ENCODE measurements at places on chromosomes 5 and 9.
A peak's percentile ranks its signal among the peaks of the same experiment; 100 is the strongest.

DNA sequence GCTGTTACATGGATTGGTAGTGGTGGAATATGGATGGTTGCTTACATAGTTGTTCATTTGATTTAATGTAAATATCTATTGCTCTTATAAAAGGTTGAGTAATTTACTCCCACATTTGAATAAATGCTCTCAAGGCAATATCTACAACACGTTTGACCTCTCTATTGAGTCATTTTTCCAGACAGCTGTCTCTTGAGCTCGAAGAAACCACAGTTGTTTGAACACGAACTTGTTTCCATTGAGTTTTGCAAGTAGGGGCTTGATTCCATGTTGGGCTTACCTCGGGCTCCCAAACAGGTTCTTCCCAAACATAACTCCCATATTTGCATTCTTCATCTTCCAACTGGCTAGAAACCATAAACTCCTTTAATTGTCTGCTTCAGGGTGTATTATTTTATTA is 115.0 kb upstream of the HMHB1 start:
- no peak for DNase-seq

GRCh38 chr5:71884926-71885325 is 165.9 kb downstream of the CARTPT start:
- DNase-seq, result no peak

GRCh38 chr5:133977858-133978257 is 9.4 kb upstream of the C5orf15 start:
- DNase-seq, result no peak

GRCh38 chr9:131320031-131320685 is 30.6 kb downstream of the PLPP7 start:
- DNase-seq, result no peak

DNA sequence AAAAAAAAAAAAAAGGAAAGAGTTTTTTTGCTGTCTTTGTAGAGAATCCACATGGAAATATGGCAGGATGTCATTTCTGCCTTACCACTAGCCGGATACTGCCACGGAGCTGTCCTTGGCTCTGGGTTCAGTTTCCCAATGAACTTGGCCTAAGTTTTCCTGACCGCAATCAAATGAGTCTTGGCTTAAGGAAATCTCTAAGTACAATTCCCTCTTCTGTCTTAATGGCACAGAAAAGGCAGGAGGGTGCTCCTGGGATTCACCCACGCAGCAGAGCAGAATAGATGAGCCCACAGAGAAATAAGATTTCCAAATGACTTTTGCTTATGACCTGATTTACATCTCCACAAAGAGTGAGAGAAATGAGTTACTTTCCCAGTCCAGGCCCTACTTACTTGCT is 284.0 kb upstream of the VLDLR start:
- DNase-seq, result no peak

- DNase-seq, result peak; percentile 46
These were observed 37.4 kb downstream of the CPEB4 start for GRCh38 chr5:173925449-173926071.

DNA sequence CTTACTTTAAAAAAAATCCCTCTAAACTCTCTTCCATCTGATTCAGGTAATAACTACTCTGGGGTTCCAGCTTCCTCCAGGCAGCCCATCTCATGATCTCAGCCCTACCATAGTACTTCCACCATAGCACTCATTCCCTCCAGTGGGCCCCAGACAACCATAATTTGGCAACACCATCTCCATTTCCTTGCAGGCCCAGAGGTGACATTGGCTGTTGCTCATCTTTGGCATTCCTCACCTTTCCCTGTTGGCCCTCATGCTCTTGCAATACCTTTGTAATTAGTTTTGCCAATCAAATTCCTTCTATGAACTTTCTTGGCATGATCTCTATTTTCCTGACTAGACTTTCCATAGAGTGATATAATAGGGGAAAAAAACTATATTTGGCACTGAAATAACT is 60.1 kb downstream of the TAF11L14 start:
- DNase-seq, result no peak

DNA sequence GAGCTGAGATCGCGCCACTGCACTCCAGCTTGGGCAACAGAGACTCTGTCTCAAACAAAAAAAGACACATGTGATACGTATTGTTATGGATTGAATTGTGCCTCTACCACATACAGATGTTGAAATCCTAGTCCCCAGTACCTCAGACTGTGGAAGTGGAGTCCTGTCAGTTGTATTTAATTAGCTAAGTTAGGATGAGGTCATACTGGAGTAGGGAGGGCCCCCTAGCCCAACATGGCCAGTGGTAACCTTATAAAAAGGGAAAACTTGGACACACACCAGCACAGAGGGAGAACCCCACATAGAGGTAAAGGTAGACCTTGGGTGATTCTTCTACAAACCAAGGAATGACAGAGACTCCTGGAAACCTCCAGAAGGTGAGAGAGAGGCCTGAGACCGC is 119.8 kb downstream of the GADD45G start:
- no peak for DNase-seq

- no peak for DNase-seq
These were observed 28.9 kb downstream of the HSPB3 start for GRCh38 chr5:54484219-54484894.

DNA sequence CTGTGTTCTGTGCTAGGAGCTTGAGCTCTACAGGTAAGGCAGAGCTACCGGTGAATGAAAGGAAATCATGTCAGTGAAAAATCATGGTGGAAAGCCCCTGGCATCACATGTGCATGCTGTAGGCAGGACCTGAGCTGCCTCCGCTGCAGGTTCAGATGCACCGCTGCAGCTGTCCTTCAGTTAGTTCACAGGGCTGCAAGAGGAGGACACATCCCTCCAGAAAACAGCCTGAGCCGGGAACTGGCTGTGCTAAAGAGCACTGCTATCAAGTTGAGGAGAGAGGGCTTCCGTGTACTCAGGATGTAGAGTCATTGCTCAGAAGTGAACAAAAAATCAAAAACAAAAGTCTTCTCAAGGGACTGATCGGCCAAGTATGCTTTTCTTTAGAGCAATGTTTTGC is 138.6 kb downstream of the ERCC6L2 start:
- peak; percentile 46 for DNase-seq

- peak; percentile 63 for DNase-seq
These were observed 176.7 kb upstream of the DMAC1 start for GRCh38 chr9:7976167-7976755.

DNA sequence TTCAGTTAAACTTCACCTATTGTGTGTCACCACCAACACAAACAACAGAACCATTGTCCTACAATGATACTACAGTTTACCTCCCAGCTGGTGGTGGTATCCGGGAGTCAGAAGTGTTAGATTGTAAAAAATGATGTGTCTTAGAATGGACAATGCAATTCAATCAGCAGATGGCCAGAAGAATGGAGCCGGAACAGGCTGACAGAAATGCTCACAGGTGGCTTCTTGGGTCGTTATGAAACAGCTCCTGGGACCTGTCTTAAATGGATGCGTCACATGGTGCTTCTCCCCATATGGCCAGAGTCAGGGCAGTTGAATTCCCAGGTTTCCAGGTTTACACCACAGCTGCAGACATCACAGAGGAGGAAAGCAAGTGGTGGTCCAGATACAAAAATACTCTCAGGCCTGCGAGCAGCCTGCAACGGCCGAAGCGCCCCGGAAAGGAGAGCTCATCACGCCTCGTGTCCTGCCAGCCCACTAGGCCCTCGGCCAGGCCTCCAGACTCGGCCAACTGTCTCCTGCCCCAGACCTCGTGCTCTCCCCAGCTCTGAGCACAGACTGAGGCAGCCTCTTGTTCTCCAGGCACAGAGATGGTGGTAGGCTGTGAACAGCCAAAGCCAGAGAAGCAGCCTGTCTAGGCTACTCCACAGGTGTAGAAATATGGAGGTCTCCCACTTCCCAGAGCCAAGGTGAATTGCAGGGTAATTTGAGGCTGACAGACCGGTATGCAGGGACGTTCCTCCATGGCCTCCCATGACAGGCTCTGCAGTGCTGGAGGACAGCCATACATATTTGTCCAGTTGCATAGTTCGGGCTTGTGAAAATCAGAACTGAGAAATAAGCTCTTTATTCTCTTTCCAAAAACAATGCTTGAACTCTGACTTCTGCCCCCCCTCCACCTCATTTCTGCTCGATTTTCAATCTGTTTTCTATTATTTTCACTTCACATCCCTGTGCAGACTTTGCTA is 98.5 kb upstream of the SPATA31C2 start:
- DNase-seq, result no peak

DNA sequence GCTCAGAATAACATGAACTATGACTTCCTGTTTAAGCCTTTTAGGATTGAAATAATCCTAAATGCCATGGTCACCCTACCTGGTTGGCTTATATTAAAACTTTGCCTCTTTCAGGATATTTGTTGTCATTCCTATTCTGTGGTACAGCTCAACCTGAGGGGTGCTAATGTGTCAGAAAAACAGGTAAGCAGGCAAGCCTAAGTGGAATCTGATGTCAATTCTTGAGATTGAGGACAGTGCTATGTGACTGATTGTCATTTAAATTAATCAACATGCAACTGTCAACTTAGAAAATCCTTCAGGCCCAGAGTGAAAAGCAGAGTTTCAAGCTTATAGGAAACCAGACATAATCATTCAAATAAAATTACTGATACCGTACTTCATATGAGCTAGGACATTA is 2.6 kb upstream of the RORB start:
- no peak for DNase-seq

GRCh38 chr5:88813244-88813643 is 69.7 kb downstream of the MEF2C start:
- DNase-seq, result no peak

DNA sequence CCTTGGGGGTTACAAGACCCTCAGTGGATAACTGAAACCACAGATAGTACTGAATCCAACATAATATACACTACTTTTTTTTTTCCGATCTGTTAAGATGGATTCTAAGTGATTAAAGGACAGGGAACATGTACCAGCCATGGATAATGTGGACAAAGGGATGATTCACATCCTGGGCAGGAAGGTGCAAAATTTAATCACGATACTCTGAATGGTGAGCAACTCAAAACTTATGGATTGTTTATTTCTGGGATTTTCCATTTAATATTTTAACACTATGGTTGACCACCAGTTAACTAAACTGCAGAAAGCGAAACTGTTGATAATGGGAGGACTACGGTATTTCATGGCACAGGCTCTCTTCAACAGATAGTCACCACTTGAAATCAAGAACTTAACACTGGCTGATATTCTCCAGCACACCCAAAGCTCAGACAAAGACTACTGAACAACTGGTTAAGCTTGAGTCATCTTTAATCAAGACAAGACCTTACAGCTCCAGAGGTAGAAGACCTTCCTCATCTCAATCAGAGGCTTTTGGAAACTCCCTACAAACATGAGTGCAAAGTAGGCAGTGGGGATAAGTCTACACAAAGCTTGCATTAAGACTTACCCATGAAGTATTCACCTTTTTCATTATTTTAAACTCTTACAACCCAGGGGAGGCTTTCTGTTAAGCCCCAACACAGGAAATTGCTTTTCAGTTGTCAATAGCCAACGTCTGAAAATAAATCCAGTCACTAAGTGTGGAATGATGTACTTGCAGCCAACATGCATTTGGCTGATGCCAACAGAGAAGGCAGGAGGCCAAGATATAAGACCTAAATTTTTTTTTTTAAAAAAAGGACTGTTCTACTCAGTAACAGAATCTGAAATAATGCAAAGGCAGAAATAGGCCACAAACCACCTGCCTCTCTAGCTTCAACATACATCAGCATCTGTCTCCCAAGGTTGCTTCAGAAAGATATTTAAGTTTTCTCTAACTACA is 78.7 kb downstream of the ELAVL2 start:
- no peak for DNase-seq

DNA sequence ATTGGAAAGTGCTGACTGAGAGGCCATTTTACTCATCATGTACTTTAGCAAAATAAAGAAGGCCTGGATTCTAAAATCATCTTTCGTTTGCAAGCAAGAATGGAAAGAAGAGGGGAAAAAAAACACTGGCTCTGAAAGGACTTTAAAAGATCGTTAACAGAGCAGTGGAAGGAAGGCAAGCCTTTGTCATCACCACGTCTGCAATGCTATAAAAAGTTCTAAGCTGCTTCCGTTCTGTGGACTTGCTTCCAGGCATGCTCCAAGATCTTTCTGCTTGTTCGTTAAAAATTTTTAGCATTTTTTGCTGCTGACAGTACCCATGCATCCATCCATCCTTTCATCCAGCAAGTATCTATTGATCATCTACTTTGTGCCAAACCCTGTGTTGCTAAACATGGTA is 226.5 kb downstream of the GABBR2 start:
- no peak for DNase-seq

DNA sequence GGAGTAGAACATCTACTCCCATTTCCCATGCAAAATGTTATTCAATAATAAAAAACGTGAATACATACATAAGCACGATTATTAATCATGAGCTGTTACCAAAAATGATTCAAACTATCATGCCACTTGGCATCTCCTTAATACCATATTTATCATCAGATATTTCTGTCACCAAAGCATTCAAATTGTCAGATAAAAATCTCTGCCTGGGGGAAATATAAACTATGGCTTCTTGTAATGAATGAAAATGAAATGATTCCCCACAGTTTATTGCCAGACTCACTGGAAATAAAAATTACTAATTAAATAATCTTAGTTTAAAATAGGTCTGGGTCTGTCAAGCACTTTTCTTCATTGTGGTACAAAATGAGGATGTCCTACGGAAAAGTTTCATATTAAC is 265.4 kb downstream of the EDIL3 start:
- no peak for DNase-seq

DNA sequence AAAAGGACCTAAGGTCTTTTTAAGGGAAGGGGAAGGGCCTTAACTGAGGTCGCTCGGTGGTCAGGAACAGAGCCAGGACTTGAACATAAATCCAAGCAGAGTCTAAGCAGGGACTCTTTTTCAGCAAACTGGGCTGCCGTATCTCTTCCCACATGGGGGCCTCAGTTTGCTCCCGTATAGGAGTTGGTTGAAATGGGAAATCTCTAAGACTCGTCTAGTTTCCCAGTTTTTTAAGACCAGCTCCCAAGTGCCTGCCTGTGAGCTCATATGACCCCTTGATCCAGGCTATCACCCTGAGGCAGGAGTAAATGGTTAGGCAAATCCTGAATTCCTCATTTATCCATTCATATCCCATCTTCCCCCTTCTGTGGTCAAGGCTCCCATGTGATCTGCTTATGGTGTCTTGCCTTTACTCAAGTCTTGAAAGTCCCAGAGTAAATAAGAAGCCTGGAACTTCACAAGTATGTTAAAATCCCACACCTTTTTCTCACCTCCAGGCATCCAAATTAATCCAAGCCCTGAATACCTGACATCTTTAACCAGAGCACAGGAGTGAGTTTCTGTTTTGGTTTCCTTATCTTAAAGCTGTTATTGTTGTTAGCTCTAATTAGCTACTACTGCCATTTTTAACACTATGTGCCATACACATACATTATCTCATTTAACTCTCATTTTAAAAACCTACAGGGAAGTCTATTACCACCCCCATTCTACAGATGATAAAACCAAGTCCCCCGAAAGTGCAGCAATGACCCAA is 3.0 kb downstream of the ARSI start:
- no peak for DNase-seq

- DNase-seq, result no peak
These were observed 1380.1 kb upstream of the NUDT12 start for GRCh38 chr5:104942735-104943134.

DNA sequence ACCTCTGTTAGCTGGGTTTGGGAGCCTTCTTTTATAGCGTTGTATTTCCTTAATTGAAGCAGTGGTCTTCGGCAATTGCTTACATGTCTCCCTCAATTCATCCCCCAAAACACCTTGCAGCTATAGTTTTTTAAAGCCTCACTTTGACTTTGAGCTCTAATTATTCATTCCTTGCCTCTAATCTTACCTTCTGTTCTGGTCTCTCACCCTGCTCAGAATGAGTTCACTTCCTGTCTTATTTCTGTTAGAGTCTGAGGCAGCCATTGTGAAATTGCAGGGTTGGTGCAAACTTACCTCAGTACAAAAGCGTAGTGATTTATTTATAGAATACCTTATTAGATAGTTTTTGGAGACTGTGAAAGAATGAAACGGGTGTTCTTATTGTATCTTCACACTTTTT is 35.0 kb downstream of the AOPEP start:
- no peak for DNase-seq
